ENCODE measurements at places on chromosomes 7 and 10. TPM values are rescaled to one million over a fixed set of nuclear protein-coding genes. Genes with fewer than 3 reads are reported as not detected.

Gene BLVRA
- 68.7 TPM for total RNA-seq

Gene SLC29A4
- 11.3 TPM for total RNA-seq

Gene CUTC
- 37.0 TPM for total RNA-seq

Gene MGAM2
- not detected for total RNA-seq

Gene GIMAP4
- not detected for total RNA-seq

Gene AKR1C8
- 0.49 TPM for total RNA-seq

Gene NOBOX
- total RNA-seq, result not detected

Gene EN2
- 1.0 TPM for total RNA-seq
